ENCODE measurements at places on chromosomes 3 and 15.

DNA sequence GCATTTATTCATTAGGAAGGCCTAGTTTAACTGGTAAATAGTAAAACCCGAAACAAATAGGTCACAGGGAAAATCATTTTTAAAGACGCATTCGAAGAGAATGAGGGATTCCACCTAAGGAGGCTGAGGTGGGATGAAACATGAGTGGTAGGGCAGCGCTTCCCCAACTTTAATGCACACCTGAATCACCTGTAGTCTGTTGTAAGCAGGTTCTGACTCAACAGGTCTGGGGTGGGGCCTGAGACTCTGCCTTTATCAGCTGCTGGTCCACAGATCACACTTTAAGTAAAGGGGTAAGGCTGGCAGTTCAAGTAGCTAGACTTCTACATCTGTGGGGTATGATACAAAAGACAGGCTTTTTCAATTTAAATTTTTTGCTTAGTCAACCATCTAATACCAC lies 223.5 kb upstream of the UBE2E2 start:
- DNase-seq, result no peak

- DNase-seq, result no peak
These were observed 203.6 kb upstream of the MDFIC2 start for GRCh38 chr3:70516076-70516475.

- DNase-seq, result no peak
These were observed 102.1 kb downstream of the SRGAP3 start for GRCh38 chr3:9147215-9147895.

GRCh38 chr15:82159922-82160321 lies 102.6 kb downstream of the EFL1 start:
- DNase-seq, result no peak

DNA sequence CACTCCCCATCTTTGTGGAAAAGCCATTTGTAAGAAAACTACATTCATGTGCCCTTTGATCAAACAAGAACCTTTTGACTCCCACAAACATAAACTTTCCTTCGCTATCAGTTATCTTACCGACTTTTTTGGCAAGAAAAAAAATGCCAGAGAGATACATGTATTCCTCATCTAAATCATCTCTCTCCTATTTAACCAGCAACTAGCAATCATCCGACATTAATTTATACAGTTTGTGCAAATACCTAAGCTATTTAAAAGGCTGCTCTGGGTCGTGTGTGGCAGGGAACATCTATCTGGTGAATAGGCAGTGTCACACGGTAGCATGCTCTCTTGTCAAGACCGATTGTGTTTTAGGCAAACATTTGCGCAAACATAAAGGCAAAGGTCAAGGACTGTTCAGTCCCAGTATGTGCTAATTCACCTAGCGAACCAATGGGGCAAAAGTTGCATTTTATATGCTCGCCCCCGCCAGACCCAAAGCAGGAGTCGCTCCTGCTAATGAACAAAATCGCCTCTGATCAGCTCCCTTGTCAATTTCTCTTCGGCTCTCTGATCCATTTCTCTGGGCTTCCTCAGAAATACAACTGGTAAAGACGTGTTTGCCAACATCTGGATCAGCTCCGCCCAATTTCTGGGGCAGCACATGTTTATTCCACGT lies 37.7 kb downstream of the ZIC4 start:
- DNase-seq, result no peak

DNA sequence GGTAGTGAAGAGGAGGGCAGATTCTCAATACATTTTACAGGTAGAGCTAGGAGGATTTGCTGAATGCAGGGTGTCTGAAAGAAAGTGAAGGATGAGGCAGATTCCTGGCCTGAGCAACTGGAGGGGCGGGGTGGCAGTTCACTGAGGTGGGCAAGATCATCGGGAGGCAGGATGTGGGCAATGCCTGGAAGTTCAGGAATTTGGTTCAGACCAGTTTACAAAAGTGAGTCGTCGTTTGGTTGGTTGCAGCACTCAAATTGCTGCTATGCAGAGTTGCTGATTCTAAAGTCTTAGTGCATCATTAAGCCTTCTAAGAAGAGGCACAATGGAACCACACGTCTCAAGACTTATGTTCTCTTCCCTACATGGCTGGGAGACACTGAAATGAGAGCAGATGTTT lies 134.0 kb downstream of the MFSD1 start:
- DNase-seq, result no peak

All from CMK (cell line).